ENCODE measurements at places on chromosomes 16 and 17. TPM values are rescaled to one million over a fixed set of nuclear protein-coding genes. Genes with fewer than 3 reads are reported as not detected.

DNA sequence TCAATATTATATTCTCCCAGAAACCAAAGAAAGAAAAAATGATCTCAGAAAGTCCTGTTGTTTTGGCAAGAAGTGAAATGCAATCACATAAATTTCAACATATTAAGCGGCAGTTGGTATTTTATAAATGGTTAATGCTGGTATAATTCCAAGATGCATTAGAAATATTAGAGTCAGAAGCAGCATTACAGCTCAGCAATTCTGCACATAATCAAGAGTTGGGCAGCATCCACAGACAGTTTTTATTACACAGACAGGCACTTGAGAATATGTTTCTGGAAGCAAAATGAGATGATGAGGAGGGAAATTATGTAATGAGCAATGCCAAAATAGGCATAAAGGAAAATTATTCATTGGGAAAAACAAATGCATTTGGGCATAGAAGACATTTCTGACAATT, 148.1 kb downstream of the KCNJ2 start:
- DNase-seq = no peak

DNA sequence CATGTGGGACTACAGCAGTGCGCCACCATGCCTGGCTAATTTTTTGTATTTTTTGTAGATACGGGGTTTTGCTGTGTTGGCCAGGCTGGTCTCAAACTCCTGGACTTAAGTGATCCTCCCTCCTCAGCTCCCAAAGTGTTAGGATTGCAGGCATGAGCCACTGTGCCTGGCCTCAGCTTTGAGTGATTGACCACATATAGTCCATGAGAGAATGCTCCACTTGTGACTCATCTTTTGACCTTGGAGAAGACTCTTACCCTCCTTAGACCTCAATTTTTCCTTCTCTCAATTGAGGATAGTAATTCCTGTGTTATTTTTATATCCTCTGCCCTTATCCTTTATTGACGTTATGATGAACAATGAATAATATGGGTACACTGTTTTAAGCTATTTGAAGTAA, 30.9 kb upstream of the DUSP14 start:
- no peak for DNase-seq

- DNase-seq = no peak
Measured at GRCh38 chr17:14320734-14321475, 20.0 kb downstream of the HS3ST3B1 start.

- no peak for DNase-seq
Measured at GRCh38 chr17:67119102-67119501, 74.7 kb downstream of the CACNG1 start.

DNA sequence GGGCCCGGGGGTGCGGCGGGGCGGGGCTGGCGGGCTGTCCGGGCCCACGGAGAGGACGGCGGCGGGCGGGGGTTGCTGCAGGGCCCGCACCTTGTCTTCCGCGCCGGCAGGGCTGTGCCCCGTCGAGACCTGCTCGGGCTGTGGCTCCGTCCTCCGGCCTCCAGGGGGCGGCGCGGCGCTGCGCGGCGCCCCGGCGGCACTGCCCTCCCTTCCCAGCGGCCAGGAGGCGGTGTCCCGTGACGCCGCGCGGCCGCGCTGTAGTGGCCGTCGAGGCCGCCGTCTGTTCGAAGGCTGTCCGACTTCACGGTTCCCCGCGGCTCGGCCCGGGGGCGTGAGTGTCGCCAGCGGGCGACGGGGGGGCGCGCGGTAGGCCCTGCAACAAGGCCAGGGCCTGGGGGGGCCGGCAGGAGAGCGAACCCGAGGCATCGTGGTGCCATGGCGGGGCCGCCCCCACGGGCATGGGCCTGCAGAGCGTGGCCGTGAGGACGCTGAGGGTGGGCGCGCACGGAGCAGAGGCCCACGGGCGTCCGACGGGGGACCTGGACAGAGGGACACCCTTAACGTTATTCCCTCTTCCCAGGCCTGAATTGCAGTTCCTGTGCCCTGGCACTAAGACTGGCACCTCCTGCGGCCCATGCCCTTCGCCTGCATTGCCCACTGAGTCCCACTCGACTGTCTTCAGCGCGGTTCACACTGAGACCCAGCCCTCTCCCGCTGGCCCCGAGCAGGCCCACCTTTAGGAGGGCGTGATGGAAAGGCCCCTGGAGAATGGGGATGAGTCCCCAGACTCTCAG, at the start of gene PLEKHG4:
Gene PLEKHG4 (plus strand): TSS at position 237 of the 794 bp plus-strand sequence. CDS start 513 bp downstream, at position 750.
- peak; percentile 80 for DNase-seq

DNA sequence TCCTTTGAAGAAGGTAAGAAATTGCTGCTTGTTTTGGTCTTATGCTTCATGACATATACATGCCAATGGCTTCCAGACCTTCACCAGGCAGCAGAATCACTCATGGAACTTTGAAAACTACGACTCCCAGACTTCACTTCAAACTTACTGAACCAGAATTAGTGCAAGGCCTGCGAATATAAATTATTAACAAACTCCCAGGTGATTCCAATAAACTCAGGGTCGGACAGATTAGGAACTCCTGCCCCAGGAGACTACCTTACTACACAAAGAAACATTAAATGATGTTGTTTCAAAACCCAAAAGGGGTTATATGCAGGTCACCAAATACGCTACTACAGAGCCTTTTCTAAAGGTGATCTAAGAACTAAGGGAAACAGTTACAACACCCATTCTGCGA, 20.4 kb downstream of the PSME3IP1 start:
- DNase-seq = no peak

GRCh38 chr17:56593086-56593645, 333 bp upstream of the NOG start:
- peak; percentile 64 for DNase-seq

DNA sequence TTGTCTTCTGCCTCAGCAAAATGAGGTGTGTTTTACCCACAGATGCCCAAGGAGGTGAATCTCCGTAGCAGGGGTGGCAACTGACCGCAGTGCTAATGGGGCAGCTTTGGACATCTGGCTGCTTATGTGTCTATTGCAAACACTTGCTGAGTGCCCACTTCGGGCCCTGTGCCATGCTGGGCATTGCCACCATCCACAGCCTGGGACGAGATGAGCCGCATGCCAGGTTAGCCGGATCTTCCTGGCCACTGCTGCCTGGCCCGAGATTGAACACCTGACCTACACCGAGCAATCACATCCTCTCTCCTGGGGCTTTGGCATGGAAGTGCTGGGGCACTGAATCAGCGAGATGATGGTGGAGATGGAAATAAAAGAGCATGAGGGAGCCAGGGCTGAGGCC, 238.7 kb downstream of the GSG1L start:
- DNase-seq = no peak

DNA sequence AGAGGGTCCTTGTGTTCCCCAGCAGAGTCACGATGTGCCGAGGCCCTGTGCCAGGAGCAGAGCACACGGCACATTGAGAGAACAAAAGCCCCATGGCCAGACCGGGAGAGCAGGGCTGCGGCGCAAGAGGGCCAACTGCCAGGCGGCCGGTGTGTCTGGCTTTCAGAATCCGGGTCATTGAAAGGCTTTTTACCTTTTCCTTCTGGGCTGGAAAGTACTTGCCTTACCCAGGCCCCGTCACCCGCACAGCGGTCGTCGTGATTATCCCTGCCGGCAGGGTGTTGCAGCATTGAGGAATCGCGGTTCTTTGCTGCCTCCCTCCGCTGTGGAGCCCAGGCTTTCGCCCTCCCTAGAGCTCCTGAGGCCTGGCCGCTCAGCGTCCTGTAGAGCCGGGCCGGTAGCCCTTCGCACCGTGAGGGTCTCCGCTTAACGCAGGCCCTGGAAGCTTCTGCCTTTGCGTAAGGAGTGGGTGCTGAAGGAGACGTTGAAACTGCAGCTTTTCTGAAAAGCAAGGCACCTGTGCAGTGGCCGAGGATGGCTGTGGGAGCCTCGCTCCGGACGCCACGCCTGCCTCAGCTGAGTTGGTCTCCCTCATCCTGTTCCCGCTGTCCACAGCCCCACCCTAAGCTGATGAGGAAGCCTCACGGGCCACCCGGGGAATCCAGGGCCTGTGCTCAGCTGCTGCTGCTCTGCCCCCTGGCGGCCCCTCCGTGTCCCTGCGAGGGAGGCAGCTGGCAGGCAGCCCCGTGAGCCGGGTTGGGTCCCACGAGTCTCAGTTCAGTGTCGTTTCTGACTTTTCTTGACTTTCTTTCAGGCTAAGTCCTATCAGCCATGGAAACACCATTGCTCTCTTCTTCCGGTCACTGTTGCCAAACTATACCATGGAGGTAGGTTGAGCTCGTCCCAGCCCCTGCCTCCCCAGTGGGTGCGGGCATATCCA, 8.6 kb upstream of the MC1R start:
- peak; percentile 89 for DNase-seq

DNA sequence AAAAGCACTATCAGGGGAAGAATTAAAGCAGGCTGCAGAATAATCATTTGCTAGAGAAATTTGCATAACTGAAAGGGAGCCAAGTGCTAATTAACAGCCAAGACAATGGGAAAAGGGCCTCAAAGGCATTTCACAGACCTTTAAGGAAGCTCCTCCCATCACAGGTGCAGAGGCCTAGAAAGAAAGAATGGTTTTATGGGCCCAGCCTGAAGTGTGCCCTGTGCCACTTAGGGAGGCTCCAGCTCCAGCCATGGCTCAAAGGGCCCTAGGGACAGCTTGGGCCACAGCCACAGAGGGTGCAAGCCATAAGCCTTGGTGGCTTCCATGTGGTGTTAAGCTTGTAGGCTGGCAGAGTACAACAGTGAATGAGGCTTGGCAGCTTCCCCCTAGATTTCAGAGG, 50.1 kb downstream of the RNF112 start:
- DNase-seq = no peak

- no peak for DNase-seq
Measured at GRCh38 chr16:7503666-7504065, 171.0 kb downstream of the RBFOX1 start.

DNA sequence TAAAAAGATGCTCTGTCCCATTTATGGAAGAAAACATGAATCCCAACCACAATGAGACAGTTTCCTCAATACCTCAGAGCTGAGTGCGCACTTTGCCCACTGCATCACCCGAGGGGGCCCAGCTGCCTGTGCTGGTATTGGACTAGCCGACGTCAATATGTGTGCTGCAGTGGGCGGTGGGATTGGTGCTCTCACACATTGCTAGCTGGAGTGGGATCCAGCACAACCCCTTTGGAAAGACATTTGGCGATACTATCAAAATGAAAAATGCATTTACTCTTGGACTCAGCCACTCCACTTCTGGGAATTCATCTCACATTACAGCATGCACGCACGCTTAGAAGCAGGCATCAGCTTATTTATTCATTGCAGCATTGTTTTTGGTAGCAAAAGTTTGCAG, 289.2 kb upstream of the FOXF1 start:
- DNase-seq = no peak

- DNase-seq = no peak
Measured at GRCh38 chr17:76567634-76568432, 17.8 kb downstream of the ST6GALNAC2 start.

- DNase-seq = no peak
Measured at GRCh38 chr17:76925441-76925891, 57.3 kb downstream of the MGAT5B start.

DNA sequence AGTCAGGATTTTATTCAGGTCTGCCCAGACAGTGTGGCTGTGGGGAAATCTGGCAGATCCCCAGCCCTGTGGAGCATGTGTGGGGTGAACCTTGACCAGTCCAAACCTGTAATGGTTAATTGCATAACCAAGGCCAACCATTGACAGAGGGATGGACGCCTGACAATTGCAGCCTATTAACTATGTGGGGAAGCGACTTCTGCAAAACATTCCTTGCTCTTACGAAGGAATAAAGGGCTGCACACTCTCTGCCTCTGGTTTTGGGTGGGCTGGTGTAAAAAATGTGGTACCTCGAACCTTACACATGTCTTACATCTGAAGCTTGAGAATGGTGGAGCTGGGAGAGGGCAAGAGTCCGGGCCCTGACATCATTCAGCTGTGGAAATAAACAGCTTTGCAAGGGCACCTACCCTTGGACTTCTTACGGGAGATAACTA, 35.8 kb downstream of the MAF start:
- DNase-seq = no peak

GRCh38 chr16:84884596-84885341, 65.0 kb downstream of the CRISPLD2 start:
- no peak for DNase-seq

DNA sequence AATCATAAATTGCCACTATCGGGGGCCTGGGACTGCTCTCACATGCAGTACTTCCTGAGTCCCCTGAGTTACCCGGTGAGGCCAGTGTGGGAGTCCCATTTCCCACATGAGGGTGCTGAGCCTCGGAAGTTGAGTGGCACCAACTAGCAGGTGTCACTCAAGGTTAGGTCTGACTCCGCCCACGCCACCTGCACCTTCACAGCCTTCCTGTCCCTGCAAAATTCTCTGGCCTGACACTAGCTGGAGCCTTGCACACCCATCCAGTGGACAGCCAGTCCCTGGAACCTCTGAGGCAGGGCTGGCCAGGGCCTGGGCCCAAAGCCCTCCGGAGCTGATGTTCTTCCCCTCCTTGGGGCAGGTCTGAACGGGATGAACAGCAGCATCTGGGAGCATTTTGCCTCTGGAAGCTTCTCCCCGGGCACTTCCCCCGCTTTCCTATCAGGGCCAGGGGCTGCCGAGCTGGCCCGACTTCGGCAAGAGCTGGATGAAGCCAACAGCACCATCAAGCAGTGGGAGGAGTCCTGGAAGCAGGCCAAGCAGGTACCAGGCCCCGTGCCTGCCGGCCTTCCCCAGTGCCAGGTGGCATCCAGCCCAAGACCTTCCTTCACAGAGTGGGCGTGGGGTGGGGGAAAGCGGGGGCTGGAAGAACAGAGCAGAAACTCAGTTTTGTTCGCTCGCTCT, 21.9 kb downstream of the UNC13D start:
- DNase-seq = no peak

The PIRT gene
- polyA plus RNA-seq = not detected

The RPA1 gene
- polyA plus RNA-seq = 49.8 TPM

The VAT1L gene
- 0.03 TPM for polyA plus RNA-seq

The HOXB5 gene
- 0.03 TPM for polyA plus RNA-seq

The CCL14 gene
- polyA plus RNA-seq = 19.9 TPM

The ABCC11 gene
- 0.12 TPM for polyA plus RNA-seq

The PMP22 gene
- polyA plus RNA-seq = 50.4 TPM

All from psoas muscle (tissue), 8 donors.